ENCODE measurements at places on chromosomes 1 and 21. TPM values are rescaled to one million over a fixed set of nuclear protein-coding genes. Genes with fewer than 3 reads are reported as not detected.

The SLC5A9 gene
- not detected for total RNA-seq

The NBPF26 gene
- total RNA-seq, result 21.9 TPM

The NPHS2 gene
- total RNA-seq, result not detected

The BPNT1 gene
- total RNA-seq, result 21.1 TPM

The UQCRHL gene
- 2.7 TPM for total RNA-seq

The ATF3 gene
- total RNA-seq, result 12.3 TPM

The RCSD1 gene
- 3.0 TPM for total RNA-seq
